ELF-1 (cell line): ENCODE measurements at places on chromosomes 2 and 18.

DNA sequence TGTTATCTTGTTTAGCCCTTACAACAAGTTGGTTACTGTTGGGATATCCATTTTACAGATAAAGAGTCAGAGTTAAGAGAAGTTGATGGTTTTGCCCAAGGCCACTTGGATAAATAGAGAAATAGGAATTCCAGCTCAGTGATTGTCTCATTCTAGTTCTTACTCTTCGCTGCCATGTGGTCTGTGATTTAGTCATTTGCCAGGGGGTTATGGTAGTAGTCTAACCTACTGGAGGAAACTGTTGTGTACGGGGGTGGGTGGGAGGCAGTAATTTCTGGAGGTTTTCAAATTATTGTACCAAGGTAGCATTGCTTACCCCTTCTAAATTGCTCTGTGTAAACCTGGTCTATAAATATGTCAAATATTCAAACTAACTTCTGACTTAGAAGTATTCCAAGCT is 110.4 kb downstream of the MAP2 start:
- no peak for DNase-seq

DNA sequence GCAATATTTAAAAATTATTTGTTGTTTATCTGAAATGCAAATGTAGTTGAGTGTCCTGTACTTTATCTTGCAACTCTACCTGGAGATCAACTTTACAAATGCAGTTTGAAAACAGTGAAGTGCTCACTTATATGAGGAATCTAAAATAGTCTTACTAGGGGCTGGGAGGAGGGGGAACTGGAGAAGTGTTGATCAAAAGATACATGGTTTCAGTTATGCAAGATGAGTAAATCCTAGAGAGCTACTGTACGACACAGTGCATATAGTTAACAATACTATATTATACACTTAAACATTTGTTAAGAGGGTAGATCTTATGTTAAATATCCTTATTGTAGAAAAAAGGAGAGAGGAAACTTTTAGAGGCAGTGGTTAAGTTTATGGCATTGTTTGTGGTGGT is 241.9 kb downstream of the BCL11A start:
- no peak for DNase-seq

GRCh38 chr2:112835061-112835501 is 1.5 kb downstream of the IL1B start:
- DNase-seq: no peak

DNA sequence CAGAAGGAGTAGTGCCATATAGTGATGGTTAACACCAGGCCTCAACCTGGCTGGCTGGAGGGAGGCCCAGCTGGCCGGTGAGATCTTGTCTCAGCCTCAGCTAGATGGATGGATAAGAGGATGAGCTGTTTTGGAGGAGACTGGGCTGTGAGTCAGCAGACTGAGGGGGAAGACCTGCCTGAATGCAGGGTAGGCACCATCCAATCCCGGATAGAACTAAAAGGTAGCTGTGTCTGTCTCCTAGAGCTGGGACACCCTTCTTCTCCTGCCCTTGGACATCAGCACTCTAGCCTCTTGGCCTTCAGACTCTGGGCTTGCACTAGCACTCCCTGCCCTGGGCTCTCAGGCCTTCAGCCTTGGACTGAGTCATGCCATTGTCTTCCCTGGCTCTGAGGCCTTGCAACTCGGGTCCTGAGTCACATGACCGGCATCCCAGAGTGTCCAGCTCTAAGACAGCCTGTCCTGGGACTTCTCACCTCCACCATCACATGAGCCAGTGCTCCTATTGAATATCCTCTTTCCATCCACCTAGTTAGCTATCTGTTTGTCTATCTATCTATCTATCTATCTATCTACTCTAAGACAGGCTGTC is 131.3 kb downstream of the TPO start:
- no peak for DNase-seq
